Astrocyte (in vitro differentiated cells and primary cell): ENCODE measurements at places on chromosomes 7 and 10.

- DNase-seq = no peak
These were observed 7.8 kb upstream of the RBM28 start for GRCh38 chr7:128351296-128352152.

- no peak for DNase-seq
These were observed 317.2 kb upstream of the AOAH start for GRCh38 chr7:37041461-37041860.

- DNase-seq = no peak
These were observed 11.7 kb downstream of the ARHGAP19 start for GRCh38 chr10:97280783-97281182.

GRCh38 chr10:30017556-30017955 is 41.8 kb downstream of the JCAD start:
- no peak for DNase-seq

DNA sequence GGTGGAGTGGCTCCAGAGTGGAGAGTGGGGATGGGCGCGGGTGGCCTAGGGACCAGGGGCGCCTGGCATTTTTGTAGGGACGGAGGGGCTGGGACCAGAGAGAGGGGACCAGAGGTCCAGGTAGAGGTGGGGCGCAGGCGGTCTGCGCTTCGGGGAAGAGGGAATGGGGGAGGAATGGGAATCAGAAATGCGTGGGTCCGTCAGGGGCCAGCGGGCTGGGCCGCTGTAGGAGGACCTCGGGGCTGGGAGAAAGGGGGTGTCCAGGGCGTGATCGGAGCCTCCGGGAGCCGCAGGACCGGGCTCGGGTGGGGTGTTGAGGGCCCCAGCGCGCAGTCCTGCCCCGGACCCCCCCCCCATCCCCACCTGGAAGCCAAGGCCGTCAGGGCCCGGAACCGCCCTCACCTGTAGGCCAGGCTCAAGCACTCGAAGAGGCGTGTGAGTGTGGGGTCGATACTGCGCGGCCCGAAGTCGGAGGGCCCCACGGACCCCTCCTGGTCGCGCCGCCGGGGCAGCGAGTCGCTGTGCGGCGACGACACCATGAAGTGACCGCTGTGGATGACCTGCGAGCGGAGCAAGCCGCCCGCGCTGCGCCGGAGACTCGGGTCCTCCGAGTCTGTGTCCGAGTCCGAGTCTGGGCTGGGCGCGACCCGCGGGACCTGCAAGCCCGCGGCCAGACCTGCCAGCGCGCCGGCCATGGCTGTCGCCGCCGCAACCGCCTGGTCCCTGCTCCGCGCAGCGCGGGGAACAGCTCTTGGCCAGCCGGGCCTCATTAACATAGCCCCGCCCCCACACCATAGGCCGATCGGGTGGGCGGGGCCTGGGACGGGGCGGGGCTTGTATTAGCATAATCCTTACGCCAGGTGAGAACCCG is at the start of gene MLXIPL:
Gene MLXIPL (minus strand): TSS at position 725 of the 871 bp plus-strand sequence. CDS start 30 bp downstream, at position 695.
- DNase-seq = no peak

GRCh38 chr10:12129222-12130111 is at the start of gene SEC61A2:
TSS of gene SEC61A2 (plus strand) at chr10:12129677. CDS start at chr10:12129788, 111 bp downstream.
- DNase-seq = peak; percentile 56

DNA sequence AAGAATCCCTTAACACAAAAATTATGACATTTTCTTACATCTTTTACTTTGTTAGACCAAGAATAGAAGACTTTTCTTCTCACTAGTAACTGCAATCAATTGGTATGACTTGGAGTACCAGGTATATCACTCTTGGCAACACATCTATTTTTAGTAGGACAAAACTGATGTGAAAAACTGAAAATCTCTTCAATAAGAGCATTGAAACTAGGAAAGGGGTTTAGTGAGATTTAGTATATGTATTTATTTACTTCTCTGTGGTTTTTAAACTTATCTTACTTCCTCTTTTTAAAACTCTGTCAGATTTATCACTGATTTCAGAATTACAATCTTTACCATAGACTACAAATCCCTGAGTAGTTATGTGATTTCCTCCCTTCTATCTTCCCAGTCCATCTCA is 366.2 kb downstream of the PCDH15 start:
- no peak for DNase-seq

- DNase-seq = no peak
These were observed 8.7 kb downstream of the ARL3 start for GRCh38 chr10:102705531-102705930.

- no peak for DNase-seq
These were observed 44.2 kb downstream of the ZNF438 start for GRCh38 chr10:30987463-30987862.

- DNase-seq = no peak
These were observed 92.3 kb downstream of the VTI1A start for GRCh38 chr10:112539340-112539739.

DNA sequence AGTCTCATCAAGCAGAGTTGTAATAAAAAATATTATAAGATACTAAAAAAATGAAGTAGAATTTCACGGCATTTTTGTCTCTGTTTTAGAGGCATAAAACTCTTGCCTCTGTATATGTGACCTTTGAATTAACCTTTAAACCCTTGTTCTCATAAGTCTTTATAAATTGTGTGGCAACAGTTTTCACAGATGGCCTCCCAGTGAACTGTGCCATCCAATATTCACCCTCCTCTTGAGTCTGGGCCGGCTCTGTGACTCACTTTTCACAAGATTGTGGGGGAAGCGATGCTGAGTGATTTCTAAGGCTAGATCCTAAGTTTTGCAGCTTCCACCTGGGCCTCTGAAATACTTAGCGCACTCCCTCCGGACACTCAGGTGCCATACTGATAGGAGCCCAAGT is 4.6 kb upstream of the USP6NL start:
- DNase-seq = no peak

GRCh38 chr10:94282369-94282768 is 80.4 kb downstream of the NOC3L start:
- DNase-seq = no peak

GRCh38 chr7:97133159-97133558 is 15.7 kb downstream of the SDHAF3 start:
- DNase-seq = no peak

GRCh38 chr7:150867605-150868004 is 15.3 kb downstream of the AOC1 start:
- DNase-seq = no peak

GRCh38 chr10:86657011-86657395 is 2.7 kb downstream of the OPN4 start:
- no peak for DNase-seq

DNA sequence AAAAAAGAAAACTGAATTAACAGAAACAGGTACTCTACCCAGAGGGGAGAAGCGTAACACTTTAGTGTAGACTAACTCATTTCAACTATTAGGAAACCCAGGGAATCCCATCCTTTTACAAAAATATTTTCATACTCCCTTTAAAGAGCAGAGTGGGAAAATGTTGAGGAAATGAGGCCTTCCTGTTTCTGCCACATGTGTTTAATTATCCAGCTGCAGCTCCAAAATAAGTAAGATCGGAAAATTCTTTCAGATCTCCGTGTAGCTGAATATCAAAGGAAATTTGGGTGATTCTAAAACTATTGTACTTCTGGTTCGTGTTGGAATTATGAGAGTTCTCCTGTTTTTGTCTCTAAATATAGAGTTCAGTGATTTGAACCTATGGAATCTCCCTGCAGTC is 58.0 kb upstream of the CAV2 start:
- no peak for DNase-seq

GRCh38 chr10:88944813-88945212 is 7.8 kb downstream of the ACTA2 start:
- DNase-seq = no peak

GRCh38 chr7:17007841-17008240 is 126.1 kb upstream of the AGR3 start:
- peak; percentile 47 for DNase-seq

DNA sequence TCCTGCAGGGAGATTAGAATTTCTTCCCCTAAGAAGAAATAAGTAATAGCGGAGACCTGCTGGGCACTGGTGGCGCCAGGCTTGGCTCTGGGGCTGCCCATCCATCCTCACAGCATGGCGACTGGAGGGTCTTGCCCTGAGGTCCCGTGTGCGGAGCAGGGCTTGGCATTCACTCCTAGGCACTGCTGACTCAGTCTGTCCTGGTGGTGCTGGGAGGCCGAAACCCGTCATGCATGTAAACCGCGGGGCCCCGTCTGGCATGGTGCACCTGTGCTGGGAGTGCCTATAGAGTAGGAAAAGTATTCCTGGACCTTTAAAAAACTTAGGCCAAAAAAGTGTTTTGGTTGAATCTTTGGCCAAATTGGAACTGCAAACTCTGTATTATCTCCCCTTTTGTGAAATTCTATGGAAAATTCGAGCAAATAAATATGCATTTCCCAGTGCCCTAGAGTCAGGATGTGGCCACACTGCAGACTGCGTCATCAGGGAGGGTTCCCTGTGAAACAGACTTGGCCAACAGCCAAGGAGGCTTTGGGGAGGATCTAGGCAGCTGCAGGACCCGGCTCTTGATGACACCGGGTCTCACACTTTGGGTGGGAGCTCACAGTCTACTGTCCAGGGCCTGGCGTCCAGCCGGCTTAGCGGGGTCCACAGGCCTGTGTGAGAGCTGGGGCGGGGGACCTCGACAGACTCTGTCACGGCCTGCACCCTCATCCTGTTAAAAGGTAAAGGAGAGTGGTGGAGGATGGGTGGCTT is 122.3 kb downstream of the VIPR2 start:
- no peak for DNase-seq

DNA sequence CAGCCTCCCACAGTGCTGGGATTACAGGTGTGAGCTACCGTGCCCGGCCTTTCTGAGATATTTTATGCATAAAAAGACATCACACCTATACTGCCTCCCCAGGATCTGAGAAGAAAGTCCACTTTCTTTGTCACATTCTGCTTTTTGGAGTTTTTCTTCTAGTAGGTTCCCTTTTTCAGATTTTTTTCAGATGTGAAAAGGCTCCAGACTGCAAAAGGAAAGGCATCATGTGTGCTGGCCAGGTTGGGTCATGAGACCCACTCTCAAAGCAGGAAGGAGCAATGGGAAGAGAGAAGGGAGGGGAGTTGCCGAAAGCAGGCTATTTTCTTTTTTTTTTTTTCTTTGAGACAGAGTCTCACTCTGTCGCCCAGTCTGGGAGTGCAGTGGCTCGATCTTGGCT is 10.8 kb downstream of the BLVRA start:
- no peak for DNase-seq
